Ureter (tissue), 1 donor: ENCODE measurements at places on chromosomes 5 and 9. TPM values are rescaled to one million over a fixed set of nuclear protein-coding genes. Genes with fewer than 3 reads are reported as not detected.
A peak's percentile ranks its signal among the peaks of the same experiment; 100 is the strongest.

- no peak for DNase-seq
Observed at GRCh38 chr9:104794070-104794469, 30.1 kb downstream of the NIPSNAP3B start.

- DNase-seq, result no peak
Observed at GRCh38 chr9:32412440-32412839, 28.0 kb downstream of the ACO1 start.

GRCh38 chr5:36628695-36629094 lies 22.3 kb downstream of the SLC1A3 start:
- no peak for DNase-seq

DNA sequence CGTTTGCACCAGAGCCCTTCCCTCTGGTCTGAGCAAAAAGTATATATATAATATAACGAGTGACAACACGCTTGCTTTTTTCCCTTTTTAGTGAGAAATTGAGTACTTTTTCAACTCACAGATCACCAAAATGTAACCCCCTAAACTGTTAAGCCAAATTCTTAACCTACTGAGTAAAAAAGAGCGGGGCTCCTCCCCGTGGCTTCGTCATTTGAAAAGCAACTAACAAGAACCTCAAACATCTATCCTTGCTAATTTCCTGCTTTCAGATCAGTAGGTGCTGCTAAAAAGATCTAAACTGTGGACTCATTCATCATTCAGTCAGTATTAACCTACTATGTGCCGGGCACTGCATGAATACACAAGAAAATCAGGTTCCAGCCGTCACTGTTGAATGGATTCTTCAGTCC lies 1.0 kb upstream of the PTBP3 start:
- DNase-seq, result peak; percentile 50

DNA sequence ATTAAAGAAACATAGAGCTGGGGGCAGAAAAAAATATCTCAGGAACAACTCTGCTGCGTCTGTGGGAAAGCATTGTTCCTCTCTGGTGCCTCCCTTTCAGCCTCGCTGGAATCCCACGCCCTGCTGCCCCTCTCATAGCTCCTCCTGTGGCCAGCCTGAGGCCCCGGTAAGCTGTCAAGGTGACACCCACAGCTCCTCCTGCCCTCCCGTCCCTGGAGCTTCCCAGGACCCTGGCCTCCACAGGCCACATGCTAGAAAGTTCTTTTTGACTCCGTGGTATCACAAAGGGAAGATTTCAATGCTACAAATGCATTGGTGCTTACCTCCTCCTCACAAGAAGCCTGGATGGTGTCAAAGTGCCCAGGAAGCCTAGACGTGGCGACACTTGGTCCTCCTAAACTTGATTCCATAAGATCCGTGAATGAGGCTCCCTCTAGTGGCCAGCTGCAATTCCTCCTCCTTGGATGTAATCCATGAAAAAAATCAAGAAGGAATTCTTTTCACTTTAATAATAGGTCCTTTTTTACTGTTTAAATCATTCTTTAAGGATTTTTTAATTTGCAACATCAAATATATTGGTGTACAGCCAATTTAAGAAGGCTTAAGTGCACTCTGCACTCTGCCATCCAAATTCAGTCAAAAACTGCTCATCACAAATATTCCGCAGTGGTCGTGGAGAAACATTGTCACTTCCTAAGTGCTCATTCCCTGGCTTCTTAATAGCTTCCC lies 104.9 kb downstream of the CFAP90 start:
- peak; percentile 82 for DNase-seq

- DNase-seq, result no peak
Observed at GRCh38 chr5:34009610-34010009, 1.8 kb upstream of the AMACR start.

- no peak for DNase-seq
Observed at GRCh38 chr9:95499847-95500246, 16.9 kb downstream of the PTCH1 start.

- DNase-seq, result no peak
Observed at GRCh38 chr9:69370430-69370829, 45.4 kb downstream of the ENTREP1 start.

- no peak for DNase-seq
Observed at GRCh38 chr9:100425758-100426157, 1.2 kb upstream of the MSANTD3 start.

DNA sequence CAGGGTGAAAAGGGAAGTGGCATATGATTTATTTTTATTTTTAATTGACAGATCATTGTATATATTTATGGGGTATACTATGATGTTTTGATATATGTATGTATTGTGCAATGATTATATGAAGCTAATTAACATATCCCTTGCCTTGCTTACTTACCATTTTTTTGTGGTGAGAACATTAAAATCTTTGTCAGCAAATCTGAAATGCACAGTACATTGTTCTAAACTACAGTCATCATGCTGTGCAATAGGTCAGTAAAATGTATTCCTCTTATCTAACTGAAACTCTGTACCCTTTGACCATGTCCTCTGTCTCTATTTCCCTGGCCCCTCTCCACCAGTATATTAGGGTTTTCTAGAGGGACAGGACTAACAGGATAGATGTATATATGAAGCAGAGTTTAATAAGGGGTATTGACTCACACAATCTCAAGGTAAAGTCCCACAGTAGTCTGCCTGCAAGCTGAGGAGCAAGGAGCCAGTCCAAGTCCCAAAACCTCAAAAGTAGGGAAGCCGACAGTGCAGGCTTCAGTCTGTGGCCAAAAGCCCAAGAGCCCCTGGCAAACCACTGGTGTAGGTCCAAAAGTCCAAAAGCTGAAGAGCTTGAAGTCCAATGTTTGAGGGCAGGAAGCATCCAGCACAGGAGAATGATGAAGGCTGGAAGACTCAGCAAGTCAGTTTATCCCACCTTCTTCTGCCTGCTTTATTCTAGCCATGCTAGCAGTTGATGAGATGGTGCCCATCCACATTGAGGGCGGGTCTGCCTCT lies 122.2 kb upstream of the FBXL7 start:
- no peak for DNase-seq

DNA sequence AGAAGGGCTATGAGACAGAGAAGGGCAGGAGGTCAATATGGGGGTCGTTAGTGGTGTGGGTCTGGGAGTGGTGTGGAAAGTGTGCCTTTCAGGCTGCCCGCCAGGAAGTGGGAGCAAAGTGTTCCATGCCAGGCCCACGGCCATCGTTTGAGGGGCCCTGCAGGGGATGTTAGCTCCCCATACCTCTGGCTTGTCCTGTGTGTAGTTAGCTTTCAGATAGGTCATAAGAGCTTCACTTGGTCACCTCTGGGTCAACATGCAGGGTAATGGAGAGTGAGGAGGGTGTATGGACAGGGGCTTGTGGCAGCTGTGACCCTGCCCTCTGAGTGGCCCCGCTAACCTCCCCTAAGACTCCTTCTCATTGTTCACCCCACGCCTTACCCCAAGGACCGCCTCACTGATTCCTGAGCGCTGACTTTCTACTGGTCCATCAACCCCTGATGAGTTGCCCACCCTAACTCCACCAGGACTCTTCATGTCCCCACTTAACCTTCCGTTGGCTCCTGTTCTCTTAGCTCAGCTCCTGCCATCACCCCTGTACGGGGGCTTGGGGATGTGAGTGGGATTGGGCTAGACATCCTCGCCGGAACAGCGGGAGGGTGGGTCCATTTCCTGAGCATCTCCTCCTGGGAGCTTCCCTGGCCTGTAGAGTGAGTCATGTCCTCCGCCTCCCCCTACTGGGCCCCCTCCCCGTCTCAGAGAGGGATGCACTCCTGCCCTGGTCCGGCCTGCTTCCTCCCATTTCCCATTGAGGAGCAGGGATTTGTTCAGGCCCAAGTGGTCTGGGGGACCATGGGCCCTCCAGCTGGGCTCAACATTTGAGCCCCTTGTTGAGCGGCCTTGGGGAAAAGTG lies 125.7 kb downstream of the FGF18 start:
- DNase-seq, result no peak

DNA sequence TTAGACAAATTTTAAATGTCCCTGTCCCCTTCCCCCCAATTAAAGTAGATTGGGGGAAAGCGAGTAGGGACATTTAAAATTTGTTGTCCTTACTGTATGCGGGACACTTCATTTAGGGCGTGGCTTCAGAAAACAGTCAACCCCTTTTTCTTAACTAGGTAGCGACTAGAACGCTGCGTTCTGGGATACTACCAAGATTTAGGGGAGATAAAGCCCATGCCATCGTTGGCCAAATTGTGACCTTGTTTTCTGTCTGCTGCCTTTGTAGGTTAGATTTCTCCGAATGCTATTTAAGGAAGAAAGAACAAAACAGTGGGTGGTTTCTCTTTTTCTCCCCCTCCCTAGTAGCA lies 1.2 kb downstream of the CKS2 start:
- DNase-seq, result no peak

- DNase-seq, result no peak
Observed at GRCh38 chr9:77953590-77953989, 78.0 kb downstream of the GNAQ start.

DNA sequence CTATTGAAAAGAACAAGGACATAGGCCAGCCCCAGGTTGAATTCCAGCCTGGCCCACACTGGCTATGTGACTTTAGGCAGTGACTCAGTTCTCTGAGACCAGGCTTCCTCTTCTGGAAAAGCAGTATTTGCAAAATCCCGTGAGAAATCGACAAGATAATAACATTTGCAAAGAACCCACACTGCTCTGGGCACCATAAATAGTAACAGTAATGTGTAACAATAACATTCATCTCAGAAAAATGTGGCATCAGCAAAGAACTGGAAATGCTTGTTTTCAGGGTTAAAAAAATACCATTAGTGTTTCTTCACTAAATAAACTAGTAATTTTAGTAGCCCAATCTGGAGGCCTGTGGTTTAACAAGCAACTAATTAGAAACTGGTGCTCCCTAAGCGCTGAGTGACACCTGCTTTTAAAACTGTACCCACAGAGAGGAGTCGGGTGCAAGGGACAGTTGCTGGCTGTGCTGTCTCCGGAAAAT lies 148.4 kb downstream of the TTLL11 start:
- DNase-seq, result no peak

DNA sequence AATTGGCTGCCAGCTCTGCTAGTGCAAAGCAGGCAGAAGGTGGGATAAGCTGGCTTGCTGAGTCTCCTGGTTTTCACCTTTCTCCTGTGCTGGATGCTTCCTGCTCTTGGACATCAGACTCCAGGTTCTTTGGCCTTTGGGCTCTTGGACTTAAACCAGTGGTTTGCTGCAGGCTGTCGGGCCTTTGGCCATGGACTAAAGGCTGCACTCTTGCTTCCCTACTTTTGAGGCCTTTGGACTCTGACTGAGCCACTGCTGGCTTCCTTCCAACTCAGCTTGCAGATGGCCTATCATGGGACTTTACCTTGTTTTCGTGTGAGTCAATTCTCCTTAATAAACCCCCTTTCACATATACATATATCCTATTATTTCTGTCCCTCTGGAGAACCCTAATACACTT lies 1293.9 kb upstream of the CDH6 start:
- DNase-seq, result no peak

GRCh38 chr9:115945009-115945431 lies 208.6 kb upstream of the PAPPA start:
- no peak for DNase-seq

- peak; percentile 55 for DNase-seq
Observed at GRCh38 chr9:114138552-114138971, 16.8 kb upstream of the COL27A1 start.

FSTL4 gene
- total RNA-seq, result 59.8 TPM

DIRAS2 gene
- 3.9 TPM for total RNA-seq

PCDHAC2 gene
- total RNA-seq, result 4.0 TPM

IL5 gene
- total RNA-seq, result not detected

IRX2 gene
- total RNA-seq, result 3.3 TPM

CRHBP gene
- 2.0 TPM for total RNA-seq

TAF11L8 gene
- not detected for total RNA-seq

HAPLN1 gene
- 0.44 TPM for total RNA-seq

ADAMTS13 gene
- 3.5 TPM for total RNA-seq

RNF180 gene
- total RNA-seq, result 22.9 TPM

COMMD10 gene
- 51.9 TPM for total RNA-seq

CCL28 gene
- 7.6 TPM for total RNA-seq

DRD1 gene
- total RNA-seq, result 2.9 TPM

CTXN3 gene
- total RNA-seq, result not detected

EDIL3 gene
- total RNA-seq, result 6.8 TPM

PCDHB13 gene
- 6.2 TPM for total RNA-seq
